ENCODE measurements at places on chromosomes 4 and X.

DNA sequence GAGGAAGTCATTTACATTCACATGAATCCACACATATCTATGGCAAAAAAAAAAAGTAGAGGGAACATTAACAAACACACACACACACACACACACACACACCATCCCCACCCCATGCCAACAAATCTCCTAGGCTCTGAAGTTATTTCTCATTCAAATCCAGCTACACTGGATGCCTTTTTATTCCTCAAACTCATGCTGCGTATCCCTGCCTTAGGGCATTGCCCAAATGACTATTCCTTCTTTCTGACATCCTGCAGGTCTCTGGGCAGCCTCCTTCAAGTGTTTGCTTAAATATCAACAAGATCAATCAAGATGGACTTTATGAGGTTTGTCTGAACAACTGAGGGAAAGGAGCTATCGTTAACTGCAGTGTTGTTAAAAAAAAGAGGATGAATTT lies 106.5 kb upstream of the FAM9A start:
- H3K27ac ChIP-seq: no peak overlapping the region
- no peaks in the 10 kb centered on the region for H3K27me3 ChIP-seq
- no peaks in the 10 kb centered on the region for H3K4me1 ChIP-seq
- DNase-seq: no peak
- H3K36me3 ChIP-seq: no peaks in the 10 kb centered on the region
- H3K4me3 ChIP-seq: no peak overlapping the region

GRCh38 chr4:102402223-102402622 lies 56.9 kb upstream of the SLC39A8 start:
- H3K27me3 ChIP-seq: no peaks in the 10 kb centered on the region
- H3K4me1 ChIP-seq: no peaks in the 10 kb centered on the region
- DNase-seq: no peak
- H3K36me3 ChIP-seq: no peaks in the 10 kb centered on the region
- no peak overlapping the region for H3K27ac ChIP-seq
- H3K4me3 ChIP-seq: no peak overlapping the region

- no peaks in the 10 kb centered on the region for H3K27me3 ChIP-seq
- no peaks in the 10 kb centered on the region for H3K4me1 ChIP-seq
- no peak for DNase-seq
Measured at GRCh38 chrX:41026702-41027078, 58.6 kb upstream of the USP9X start.

DNA sequence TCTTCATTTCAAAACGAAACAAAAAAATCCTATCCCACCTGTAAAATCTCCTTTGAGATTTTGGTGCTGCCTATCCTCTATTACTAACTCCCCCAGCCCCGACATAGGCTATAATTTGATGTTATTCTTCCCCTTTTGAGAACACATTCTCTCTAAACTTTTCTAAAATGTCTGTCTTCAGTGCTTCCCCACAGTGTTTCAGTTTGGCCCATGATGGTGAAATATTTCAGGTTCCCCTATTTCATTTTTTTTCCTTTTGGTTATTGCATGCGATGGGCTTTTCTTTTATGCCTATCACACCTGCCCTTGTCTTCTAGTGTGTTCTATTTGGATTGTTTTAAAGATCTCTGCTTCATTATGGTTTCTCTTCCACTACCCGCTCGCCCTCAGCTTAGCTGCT lies 14.7 kb downstream of the BCORL1 start:
- no peaks in the 10 kb centered on the region for H3K27me3 ChIP-seq
- H3K4me1 ChIP-seq: no peaks in the 10 kb centered on the region
- no peak overlapping the region for H3K4me3 ChIP-seq
- DNase-seq: no peak
- no peak overlapping the region for H3K27ac ChIP-seq
- no peaks in the 10 kb centered on the region for H3K36me3 ChIP-seq

DNA sequence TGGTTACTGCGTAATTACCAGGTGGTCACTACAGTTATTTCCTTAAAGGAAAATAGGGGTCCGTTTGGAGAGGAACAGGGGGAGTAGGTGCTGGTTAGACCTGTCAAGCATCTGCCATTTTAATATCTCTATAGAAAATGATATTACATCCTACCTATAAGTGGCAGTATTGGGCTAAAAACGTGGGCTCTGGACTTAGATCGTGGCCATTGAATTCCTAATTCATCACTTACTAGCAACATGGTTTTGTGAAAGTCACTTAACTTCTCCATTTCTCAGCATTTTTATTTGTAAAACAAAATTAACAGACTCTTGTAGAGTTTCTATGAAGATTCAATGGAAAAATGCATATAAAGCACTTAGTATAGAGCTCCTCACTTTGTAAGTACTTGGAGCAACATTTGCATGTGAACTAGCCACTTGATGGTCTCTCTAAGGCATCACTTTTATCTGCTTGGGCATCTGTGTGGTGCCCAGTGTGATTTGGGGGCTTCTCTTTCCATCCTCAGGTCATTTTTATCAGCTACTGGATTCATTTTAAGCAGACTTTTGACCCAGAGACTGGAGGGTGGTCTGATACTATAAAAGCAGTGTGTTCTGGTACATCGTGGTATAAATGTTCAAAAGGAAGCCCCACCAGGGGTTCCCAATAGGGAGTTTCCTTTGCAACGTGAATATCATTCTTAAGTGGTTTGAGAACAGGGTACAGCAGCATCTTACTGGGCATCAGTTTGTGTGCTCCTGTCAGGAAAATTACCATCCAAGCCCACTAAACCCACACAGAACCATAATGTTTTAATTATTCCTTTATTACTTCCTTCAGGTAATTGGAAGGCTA lies 42.7 kb upstream of the RASSF6 start:
- no peaks in the 10 kb centered on the region for H3K36me3 ChIP-seq
- no peak overlapping the region for H3K4me3 ChIP-seq
- no peak overlapping the region for H3K27ac ChIP-seq
- no peaks in the 10 kb centered on the region for H3K27me3 ChIP-seq

DNA sequence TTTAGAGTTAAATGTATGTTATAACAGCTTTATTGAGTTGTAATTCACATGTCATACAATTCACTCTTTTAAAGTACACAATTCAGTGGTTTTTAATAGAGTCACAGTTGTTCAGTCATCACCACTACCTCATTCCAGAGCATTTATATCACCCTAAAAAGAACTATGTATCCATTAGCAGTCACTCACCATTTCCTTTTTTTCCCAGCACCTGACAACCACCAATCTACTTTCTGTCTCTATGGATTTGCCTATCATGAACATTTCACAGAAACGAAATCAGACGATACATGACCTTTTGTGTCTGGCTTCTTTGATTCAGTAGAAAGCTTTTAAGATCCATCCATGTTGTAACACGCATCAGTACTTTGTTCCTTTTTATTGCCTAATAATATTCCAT lies 52.9 kb upstream of the FRAS1 start:
- no peaks in the 10 kb centered on the region for H3K4me1 ChIP-seq
- no peaks in the 10 kb centered on the region for H3K27me3 ChIP-seq
- H3K27ac ChIP-seq: no peak overlapping the region
- DNase-seq: no peak
- no peak overlapping the region for H3K4me3 ChIP-seq
- no peaks in the 10 kb centered on the region for H3K36me3 ChIP-seq

DNA sequence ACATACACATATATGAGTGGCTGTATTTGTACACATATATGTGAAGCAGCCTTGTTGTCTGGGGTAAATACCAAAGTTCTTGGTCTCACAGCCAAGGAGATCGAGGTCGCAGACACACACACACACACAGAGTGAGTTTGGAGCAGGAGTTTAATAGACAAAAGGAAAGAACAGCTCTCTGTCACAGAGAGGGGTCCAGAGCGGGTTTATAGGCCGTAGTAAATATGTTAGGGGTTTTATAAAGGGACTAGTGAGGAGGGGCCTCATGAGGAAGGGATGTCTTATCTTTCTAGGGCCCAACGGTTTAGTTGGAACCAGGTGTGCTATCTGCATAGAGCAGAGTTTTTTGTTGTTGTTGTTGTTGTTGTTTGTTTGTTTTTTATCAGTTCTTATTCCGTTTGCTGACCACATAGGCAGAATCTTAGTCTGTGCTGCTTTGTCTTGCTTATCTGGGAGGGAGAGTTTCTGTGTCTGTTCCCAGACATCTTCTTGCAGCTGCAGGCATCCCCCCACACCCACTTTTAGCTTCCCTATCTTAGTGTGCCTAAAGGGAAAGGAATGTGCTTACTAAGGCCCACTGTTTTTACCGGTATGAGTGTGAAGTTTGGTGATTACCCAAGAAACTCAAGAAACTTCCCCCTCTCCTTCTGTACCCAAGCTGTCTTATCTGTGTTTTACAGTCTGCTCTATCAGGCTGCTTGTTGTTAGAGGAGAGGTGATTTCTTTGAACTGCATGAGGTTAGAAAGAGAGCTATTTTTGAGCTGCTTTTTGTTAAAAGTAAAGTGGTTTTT lies 91.9 kb downstream of the TENT5D start:
- no peak overlapping the region for H3K4me3 ChIP-seq
- DNase-seq: no peak
- no peaks in the 10 kb centered on the region for H3K4me1 ChIP-seq

DNA sequence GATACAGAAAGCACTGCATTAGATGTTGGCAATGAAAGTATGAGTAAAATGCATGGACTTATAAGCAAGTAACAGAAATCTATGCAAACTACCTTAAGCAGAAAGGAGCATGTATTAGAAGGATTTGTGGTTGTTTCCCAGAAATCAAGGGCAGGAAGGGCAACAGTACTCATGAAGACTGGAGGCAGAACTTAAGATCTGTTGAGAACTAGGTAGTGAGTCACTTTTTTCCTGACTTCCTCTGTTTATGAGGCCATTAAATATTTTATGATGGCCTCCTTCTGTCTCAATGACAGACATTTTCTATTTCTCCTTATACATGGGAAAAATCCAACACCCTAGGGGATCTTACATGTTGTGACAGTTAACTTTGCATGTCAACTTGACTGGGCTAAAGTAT lies 398.2 kb downstream of the MID1IP1 start:
- H3K36me3 ChIP-seq: no peaks in the 10 kb centered on the region
- H3K4me3 ChIP-seq: no peak overlapping the region
- no peak overlapping the region for H3K27ac ChIP-seq
- DNase-seq: no peak
- H3K4me1 ChIP-seq: no peaks in the 10 kb centered on the region

- H3K27ac ChIP-seq: no peak overlapping the region
- H3K36me3 ChIP-seq: no peaks in the 10 kb centered on the region
- DNase-seq: no peak
- H3K27me3 ChIP-seq: no peaks in the 10 kb centered on the region
- H3K4me1 ChIP-seq: no peaks in the 10 kb centered on the region
Measured at GRCh38 chrX:4028151-4028550, 314.7 kb upstream of the PRKX start.

DNA sequence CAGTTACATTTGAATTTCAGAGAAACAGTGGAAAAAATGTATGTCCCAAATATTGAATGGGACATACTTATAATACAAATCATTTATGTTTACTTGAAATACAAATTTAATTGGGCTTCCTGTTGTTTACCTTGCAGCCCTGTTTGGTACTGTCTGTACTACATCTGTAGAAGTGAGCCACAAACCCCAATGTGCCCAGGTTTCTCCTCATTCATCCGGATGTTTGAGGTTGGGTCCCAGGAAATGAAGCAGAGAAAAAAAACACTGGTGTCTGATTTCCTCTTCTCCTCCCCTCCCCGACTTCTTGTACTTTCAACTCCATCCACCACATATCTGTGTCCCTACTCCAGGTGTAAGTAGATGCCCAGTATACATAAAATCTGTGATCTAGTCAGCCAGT lies 27.1 kb upstream of the SCRG1 start:
- DNase-seq: no peak
- H3K27me3 ChIP-seq: no peaks in the 10 kb centered on the region
- H3K27ac ChIP-seq: no peak overlapping the region
- H3K4me1 ChIP-seq: no peaks in the 10 kb centered on the region
- H3K36me3 ChIP-seq: no peaks in the 10 kb centered on the region

DNA sequence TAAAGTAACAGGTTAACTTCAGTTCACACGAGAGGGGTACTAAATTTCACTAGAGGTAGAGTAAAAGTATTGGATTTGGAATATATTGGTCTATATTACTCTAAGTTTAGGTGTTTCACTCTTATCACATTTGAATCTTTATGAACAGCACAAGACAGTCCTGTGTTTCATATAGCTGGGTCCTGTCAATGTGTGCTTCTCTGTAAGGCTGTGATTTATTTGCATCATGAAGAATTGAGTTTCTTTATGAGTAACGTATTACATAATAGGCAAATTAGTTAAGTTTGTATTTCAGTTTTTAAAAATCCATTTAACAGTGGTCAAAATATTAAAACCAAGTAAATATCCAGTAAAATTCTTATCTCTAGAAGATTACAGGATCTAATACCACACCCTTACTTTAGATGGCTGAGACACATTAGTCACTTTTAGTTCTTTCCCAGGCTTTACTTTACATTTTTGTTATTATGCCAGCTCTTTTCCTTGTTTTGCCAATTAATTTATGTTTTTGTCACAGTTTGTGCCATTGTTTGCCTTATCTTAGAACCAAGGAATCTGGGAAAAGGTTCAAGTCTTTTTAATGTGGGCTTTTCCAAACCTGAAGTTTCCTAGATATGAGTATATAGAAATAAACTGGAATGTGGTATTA lies 32.1 kb downstream of the NUDT6 start:
- peak overlapping the region; percentile 27 for H3K27ac ChIP-seq
- no peak overlapping the region for H3K4me3 ChIP-seq
- H3K4me1 ChIP-seq: no peaks in the 10 kb centered on the region
- H3K27me3 ChIP-seq: no peaks in the 10 kb centered on the region
- H3K36me3 ChIP-seq: no peaks in the 10 kb centered on the region
- no peak for DNase-seq

- no peak overlapping the region for H3K4me3 ChIP-seq
- no peak overlapping the region for H3K27ac ChIP-seq
- H3K27me3 ChIP-seq: no peaks in the 10 kb centered on the region
Measured at GRCh38 chrX:137354851-137355250, 211.1 kb upstream of the ZIC3 start.

DNA sequence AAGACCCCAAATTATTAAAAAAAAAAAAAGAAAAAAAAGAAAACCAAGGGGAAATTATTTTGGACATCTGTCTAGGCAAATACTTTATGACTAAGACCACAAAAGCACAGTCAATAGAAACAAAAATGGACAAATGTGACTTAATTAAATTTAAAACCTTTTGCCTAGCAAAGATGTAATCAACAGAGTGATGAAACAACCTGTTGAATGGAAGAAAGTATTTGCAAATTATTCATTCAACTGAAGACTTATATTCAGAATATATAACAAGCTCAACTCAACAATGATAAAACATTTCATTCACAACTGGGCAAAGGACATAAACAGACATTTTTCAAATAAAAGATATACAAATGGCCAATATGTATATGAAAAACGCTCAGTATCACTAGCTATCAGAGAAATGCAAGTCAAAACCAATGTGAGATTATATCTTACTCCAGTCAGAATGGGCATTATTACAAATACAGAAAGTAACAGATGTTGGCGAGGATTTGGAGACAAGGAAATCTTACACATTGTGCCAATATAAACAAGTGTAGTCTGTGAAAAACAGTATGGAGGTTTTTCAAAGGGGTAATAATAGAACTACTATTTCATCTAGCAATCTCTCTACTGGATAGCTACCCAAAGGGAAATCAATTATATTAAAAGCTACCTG lies 67.1 kb downstream of the FAAH2 start:
- no peaks in the 10 kb centered on the region for H3K27me3 ChIP-seq
- H3K27ac ChIP-seq: no peak overlapping the region
- H3K4me1 ChIP-seq: no peaks in the 10 kb centered on the region
- no peak overlapping the region for H3K4me3 ChIP-seq

GRCh38 chr4:19425146-19425545 lies 826.6 kb upstream of the SLIT2 start:
- H3K27me3 ChIP-seq: no peaks in the 10 kb centered on the region
- no peak for DNase-seq
- no peak overlapping the region for H3K27ac ChIP-seq
- H3K36me3 ChIP-seq: no peaks in the 10 kb centered on the region
- no peaks in the 10 kb centered on the region for H3K4me1 ChIP-seq

Measured in uterus (tissue), 4 donors.